ENCODE measurements at places on chromosomes 3 and 15. TPM values are rescaled to one million over a fixed set of nuclear protein-coding genes. Genes with fewer than 3 reads are reported as not detected.

The NDN gene
- 31.6 TPM for polyA plus RNA-seq

DNA sequence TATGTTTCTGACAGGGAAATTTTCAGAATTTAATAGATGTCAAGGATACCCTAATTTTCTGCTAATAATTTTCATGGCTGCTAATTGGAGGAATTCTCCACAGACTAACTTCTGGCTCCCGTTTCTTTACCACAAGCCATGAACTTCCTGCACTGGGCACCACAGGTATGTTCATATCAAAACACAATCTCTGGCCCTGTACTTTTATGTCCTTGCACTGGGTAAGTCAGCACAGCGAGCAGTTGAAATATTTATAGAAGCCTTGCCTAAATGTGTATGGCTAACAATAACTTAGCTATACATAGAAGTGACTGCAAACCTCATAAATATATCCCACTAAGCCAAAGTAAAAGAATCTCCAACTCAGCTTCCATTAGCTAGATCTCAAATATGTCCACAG is 246.9 kb downstream of the ZIC1 start:
- no peak for DNase-seq

The GOLGA8N gene
- 1.2 TPM for polyA plus RNA-seq

The FOXB1 gene
- polyA plus RNA-seq, result not detected
